Eye (tissue), 1 donor: ENCODE measurements at places on chromosomes 7 and 10.

DNA sequence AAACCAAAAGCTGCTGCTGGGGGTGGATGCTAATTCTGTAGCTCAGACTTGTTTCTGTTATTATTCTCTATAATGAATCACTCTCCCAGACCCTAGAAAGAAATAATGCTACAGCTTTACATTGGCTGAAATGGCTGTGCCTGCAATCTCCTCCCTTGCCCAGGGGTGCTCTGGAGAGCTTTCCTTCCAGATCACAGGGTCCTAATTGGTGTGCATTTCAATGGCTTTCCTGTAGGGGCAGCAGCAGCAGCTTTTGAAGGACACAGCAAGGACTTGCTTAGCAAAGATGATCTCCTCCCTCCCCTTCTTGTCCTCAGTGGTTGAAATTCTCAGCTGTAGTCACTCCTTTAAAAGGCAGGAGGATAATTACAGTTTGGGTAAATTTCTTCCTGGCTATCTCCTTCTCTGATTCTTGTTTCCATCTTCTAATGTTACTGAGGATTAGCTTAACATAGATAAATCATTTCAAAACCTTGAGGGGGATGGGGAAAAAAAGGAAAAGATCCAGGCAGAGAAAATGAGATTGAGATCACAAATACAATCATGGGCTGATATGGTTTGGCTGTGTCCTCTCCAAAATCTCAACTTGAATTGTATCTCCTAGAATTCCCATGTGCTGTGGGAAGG is 120.2 kb upstream of the CTTNBP2 start:
- peak; percentile 67 for DNase-seq

- no peak for DNase-seq
Measured at GRCh38 chr10:110323503-110323902, 18.8 kb upstream of the SMNDC1 start.

DNA sequence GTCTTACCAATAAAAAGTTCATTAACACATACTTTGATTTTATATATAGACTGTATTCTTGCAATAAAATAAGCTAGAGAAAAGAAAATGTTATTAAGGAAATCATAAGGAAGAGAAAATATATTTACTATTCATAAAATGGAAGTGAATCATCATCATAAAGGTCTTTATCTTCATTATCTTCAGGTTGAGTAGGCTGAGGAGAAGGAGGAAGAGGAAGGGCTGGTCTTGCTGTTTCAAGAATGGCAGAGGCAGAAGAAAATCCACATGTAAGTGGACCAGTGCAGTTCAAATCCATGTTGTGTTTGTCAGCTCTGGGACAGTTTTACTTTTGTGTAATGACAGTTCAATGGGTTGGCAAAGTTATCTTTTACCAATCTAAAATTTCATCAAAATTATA is 609.1 kb upstream of the ANKRD30A start:
- DNase-seq = no peak

- no peak for DNase-seq
Measured at GRCh38 chr10:77571490-77571889, 66.1 kb downstream of the KCNMA1 start.

GRCh38 chr10:86363833-86364490 is 2.6 kb downstream of the GRID1 start:
- peak; percentile 51 for DNase-seq

DNA sequence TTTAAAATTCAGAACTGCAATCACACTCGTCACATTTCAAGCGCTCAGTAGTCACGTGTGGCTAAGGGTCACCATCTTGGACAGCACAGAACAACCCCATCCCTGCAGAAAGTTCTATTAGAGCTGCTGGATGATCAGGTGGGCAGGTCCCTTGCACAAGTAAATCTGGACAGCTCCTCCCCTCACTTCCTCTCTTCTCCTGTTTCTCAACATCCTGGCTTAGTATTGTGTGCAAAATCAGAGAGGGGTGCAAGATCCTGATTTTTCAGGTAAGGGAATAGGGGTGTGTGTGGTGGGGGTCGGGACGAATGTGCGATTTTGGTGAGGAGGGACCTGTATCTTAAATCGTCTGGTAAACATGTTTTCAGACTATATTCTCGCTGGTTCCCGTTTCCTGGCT is at the start of gene GIMAP4:
Gene GIMAP4 (plus strand): TSS at position 222 of the 400 bp plus-strand sequence. CDS start 2,512 bp downstream, outside the sequence.
- no peak for DNase-seq

DNA sequence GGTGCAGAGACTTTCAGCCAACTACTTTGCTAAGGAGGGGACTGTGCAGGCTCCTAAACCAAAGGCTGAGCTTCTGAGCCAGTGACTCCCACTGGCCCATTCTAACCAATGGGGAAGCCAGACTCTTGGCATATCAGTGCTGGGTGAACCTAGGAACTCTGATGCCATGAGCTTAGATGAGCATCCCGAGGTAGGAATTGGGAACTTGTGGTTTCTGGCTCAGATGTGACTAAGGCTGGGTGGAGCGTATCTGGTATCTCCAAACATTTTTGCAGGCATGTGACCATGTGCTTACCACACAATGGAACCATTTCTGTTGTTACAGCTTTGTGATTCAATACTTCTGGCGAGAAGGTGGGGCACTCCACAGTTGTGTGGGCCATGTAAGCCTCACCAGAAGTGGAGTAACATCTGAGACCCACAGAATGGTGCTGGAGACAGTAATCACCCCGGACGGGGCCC is 2.5 kb upstream of the AVPI1 start:
- no peak for DNase-seq

GRCh38 chr7:20798694-20799121 is 12.0 kb upstream of the SP8 start:
- DNase-seq = peak; percentile 72

DNA sequence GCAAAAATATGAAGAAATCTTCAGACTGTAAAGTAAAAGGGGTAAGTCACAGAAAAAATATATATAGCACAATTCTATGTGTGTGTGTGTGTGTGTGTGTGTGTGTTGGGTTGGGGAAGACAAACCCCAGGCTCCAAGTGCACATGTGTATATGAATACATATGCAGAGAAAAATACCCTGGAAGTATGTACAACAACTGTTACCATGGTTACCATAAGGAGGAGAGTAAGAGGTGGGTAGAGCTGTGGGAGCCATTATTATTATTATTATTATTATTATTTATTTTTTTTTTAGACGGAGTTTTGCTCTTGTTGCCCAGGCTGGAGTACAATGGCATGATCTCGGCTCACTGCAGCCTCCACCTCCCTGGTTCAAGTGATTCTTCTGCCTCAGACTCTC is 23.7 kb upstream of the TRIM24 start:
- DNase-seq = no peak

- DNase-seq = peak; percentile 87
Measured at GRCh38 chr7:94907026-94907810, at the start of gene PPP1R9A. PPP1R9A (plus strand) TSS chr7:94907594; CDS start chr7:94910114, 2,520 bp downstream.

DNA sequence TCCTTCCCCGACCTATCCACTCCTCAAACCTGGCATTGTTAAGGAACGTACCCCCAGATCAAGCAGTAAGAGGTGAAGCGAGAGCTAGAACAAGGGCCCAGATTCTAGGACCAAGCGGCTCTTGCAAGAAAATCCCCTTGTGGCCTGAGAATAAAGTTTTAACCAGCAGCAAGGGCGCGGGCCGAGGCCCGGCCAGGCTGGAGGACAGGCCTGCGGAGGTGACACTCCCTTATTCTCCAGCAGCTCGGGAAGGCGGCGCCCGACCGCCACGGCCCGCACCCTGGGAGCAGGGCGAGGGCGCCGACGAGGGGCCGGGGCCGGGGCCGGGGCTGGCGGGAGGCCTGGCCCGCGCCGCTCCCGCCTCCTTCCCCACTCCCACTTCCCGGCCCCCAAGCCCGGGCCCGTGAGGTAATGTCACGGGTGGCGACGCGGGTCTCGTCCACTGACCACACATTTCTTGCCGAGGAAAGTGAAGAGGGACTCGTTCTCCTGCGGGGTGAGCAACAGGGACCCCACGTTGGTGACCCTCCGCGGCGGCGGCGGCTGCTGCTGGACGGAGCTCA is 551 bp downstream of the WASL start:
- peak; percentile 78 for DNase-seq

- DNase-seq = no peak
Measured at GRCh38 chr10:77592510-77592909, 45.1 kb downstream of the KCNMA1 start.

DNA sequence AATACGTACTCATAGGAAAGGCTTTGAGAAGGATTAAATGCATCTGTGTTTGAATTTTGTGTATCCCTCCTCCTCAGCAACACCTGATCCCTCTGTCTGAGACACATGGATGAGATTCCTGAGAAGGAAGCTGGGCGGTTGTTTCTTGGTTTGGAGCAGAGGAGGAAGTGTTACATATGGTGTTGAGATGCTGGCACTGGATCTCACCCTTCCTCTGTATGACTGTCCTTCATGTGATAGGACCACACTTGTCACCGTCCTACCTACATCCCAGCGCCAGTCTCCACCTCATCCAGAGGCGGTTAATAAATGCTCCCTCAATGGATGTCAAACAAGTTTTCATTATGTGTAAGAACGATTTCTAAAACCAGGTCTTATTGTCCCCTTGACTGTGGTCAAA is 49.4 kb upstream of the KLF6 start:
- DNase-seq = no peak

DNA sequence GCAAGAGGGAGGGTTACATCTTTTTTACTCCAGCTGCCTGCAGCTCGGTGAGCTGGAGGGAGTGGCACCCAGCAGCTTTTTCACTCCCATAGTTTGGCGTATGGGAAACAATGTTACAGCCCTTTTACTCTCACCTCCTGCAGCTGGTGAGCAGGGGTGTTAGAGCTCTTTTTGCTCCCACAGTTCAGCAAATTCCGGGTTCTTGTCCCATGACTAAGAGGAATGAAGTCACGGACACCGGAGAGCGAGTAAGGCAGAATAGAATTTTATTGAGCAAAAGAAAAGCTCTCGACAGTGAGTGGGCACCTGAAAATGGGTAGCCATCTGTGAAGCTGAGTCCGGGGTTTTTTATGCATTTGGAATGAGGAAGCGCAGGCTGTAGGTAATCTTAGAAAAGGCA is 446.6 kb downstream of the GFRA1 start:
- no peak for DNase-seq

GRCh38 chr10:98098247-98098646 is 36.2 kb upstream of the R3HCC1L start:
- no peak for DNase-seq

DNA sequence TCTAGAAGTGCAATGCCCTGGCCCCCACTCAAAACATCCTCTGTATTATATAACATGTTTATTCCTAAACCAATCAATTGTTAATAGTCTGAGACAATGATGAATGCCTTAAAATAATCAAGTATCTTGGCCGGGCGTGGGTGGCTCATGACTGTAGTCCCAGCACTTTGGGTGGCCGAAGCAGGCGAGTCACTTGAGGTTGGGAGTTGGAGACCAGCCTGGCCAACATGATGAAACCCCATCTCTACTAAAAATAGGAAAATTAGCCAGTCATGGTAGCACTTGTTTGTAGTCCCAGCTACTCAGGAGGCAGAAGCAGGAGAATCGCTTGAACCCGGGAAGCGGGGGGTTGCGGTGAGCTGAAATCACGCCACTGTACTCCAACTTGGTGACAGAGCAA is 29.4 kb upstream of the CACNA2D1 start:
- no peak for DNase-seq

DNA sequence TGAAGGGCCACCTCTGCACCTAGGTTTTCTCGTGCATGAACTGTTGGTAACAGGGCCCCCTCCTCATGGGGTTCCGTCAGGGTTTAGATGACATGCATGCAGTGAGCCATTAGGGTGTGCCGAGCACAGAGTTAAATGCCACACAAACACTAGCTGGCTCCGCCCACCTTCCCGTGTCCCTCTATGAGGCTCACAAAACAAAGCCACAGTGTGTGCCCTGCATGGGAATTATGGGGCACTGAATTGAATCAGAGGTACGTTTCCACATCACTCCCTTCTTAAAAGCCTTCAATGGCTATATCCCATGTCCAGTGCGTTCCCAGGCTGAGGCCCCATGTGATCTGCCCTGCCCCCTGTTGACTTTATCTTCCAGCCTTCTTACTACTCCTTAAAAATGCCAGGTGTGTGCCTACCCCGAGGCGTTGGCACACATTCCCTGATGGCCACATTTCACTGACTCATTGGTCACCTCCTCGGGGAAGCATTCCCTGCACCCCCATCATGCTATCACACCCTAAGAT is 35.7 kb downstream of the GSDME start:
- no peak for DNase-seq

- no peak for DNase-seq
Measured at GRCh38 chr10:45179691-45180090, 135.7 kb downstream of the OR13A1 start.

DNA sequence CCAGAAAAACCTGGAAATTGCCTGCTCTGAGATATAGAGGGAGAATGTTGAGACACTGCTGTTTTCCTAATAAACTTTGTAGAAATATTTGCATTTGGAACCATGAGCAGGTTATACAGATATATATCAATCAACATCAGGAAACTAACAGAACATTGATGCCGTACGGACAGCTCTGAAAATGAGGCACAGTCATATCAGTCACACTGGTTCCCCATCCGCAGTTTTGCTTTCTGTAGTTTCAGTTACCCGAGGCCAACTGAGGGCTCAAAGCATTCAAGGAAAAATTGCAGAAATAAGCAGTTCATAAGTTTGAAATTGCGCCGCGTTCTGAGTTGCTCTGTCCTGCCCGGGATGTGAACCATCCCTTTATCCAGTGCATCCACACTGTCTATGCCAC is 137.9 kb downstream of the KLF6 start:
- DNase-seq = no peak

GRCh38 chr10:409408-410040 is 274.3 kb downstream of the ZMYND11 start:
- peak; percentile 43 for DNase-seq

GRCh38 chr7:44750424-44750823 is 1.8 kb downstream of the ZMIZ2 start:
- no peak for DNase-seq

DNA sequence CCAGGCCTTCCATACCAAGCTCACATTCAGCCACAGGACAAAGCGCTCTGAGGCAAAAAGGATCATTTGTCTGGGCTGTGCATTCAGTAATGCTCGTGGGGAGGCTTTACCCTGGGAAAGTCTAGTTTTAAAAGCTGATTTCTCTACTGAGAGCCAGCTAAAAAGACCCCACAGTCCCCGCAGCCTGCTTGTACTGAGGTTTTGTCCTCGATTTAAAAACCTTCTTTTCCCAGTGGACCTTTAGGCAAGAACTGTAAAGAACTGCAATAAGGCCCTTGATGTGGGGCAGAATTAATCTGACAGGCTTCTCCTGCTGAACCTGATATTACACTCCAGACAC is 180.3 kb downstream of the USP6NL start:
- DNase-seq = no peak

- DNase-seq = no peak
Measured at GRCh38 chr10:116014326-116014725, 258.7 kb downstream of the GFRA1 start.

DNA sequence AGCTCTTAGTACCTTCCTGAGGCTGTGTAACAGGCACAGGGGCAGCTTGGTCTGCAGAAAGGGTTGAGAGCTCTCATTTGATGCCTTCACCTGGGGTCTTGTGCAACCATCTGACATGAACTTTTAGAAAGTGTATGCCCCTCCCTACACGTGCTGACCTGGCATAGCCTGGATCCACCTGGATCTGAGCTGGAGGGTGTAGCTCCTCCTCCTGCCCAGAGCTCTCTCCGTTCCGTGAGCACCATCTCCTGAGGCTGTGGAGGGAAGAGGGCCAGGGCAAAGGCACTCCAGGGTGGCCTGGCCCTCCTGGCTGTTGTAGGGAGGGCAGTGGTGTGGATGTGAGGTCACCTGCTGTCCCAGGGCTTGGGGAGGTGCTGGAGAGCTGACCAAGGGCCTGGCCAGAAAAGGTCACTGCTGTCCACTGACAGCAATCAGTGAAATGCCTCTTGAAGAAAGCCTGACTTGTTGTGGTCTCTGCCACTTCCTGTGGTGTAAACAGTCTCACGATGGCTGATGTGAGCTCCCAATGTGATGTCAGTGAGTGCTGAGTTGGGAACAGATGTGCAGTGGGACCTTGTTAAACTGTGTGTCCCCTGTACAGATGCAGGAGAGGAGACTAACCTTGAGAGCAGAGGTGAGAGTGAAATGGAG is 23.0 kb downstream of the AMZ1 start:
- no peak for DNase-seq
